ENCODE measurements at places on chromosomes 2 and 18.

GRCh38 chr2:177753682-177754491, 318.7 kb downstream of the PDE11A start:
- no peak for DNase-seq

DNA sequence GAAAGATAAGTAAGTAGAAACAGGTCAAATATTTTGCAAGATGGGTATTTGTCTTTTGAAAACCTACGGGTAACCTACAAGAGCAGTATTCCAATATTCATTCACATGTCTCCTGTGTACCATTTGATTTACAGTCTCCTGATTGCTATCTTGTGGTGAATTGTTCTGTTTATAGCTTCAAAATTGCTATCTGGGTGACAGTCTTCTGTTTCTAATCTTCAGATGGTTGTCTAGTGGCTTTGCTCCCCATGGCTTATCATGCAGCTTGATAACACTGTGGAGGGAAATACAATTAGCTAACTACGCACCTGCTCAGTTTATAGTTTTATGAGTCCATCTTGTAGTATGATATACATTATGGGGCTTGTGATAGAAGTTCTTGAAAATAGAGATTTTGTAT, 816.8 kb downstream of the CPS1 start:
- no peak for DNase-seq

- DNase-seq = no peak
Measured at GRCh38 chr18:60503199-60503598, 130.6 kb upstream of the MC4R start.

DNA sequence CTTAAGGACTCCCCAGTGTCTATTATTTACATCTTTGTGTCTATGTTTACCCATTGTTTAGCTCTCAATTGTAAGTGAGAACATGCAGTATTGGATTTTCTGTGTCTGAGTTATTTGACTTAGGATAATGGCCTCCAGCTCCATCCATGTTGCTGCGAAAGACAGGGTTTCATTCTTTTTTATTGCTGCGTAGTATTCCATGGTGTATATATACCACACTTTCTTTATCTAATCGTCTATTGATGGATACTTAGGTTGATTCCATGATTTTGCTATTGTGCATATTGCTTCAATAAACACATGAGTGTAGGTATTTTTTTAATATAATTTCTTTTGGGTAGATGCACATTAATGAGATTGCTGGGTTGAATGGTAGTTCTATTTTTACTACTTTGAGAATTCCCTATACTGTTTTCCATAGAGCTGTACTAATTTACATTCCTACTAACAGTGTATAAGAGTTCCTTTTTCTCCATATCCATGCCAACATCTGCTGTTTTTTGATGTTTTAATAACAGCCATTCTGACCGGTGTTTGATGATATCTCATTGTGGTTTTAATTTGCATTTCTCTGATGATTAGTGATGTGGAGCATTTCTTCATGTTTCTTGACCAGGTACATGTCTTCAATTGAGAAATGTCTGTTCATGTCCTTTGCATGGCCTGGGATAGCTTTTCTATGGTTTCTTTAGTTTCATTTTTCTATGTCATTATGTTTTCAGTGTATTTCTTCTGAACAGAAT, 21.8 kb downstream of the MTCL1 start:
- no peak for DNase-seq

DNA sequence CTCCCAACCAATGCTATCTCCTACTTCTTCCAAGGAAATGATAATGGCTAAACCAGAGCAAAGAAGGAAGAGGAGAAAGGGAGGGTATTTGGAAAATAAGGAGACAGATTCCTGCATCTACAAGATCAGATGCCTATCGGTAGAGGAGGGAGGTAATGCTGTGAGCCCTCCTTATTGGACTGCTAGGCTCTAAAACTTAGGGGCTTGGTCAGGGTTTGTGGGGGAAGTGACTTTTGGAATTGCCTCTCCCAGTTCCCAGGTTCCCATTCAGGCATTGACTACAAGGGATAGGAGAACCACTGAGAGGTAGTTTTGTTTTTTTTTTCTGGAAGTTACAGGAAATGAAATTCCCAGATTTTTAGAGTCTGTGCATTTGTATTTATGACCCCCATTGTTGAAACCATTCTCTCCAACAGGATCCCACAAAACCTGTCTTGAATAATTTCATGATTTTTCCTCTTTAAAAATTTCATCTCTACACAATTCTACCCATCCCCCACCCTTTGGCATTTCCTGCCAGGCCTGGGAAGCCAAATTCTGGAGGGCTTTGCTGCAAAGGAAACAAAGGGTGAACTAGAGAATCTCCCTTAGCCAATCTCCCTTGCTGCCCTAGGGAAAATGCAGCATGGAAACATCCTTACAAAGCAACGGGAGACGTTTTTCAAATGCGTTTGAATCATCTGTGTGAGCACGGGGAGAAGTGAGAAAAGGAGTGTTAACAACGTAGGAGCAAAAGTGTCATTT, 282.1 kb upstream of the EPAS1 start:
- no peak for DNase-seq

- no peak for DNase-seq
Measured at GRCh38 chr2:192195548-192196418, 1.1 kb upstream of the TMEFF2 start.
